ENCODE measurements at places on chromosomes 2 and 18. TPM values are rescaled to one million over a fixed set of nuclear protein-coding genes. Genes with fewer than 3 reads are reported as not detected.
A peak's percentile ranks its signal among the peaks of the same experiment; 100 is the strongest.

The CDK5R2 gene
- total RNA-seq, result 0.54 TPM

The DNAH6 gene
- total RNA-seq, result 4.2 TPM

The KCNS3 gene
- total RNA-seq, result 14.0 TPM

The NAT8 gene
- total RNA-seq, result not detected

The STRN gene
- total RNA-seq, result 25.6 TPM

The ATP8B1 gene
- 115 TPM for total RNA-seq

The RBFA gene
- total RNA-seq, result 20.8 TPM

The TSN gene
- 31.5 TPM for total RNA-seq

DNA sequence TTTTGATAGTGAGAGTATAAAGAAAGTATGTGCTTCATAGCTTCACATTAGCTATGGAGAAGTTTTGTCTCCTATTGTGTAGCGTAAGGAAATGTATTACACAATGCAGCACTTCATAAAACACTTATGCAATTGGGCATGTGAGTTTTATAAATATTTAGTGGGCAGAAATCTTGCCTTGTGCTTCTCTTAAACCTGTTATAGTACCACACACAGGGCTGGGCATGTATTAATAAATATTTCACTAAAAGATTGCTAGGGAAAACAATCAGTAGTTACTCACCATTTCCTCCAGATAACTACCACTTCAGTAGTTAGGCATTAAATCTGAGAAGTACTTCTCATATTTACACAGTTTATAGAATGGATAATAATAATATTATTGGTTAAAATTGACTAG, 1080.8 kb upstream of the PIK3C3 start:
- no peak for DNase-seq

- no peak for DNase-seq
Measured at GRCh38 chr2:166468124-166469024, 25.7 kb downstream of the SCN7A start.

DNA sequence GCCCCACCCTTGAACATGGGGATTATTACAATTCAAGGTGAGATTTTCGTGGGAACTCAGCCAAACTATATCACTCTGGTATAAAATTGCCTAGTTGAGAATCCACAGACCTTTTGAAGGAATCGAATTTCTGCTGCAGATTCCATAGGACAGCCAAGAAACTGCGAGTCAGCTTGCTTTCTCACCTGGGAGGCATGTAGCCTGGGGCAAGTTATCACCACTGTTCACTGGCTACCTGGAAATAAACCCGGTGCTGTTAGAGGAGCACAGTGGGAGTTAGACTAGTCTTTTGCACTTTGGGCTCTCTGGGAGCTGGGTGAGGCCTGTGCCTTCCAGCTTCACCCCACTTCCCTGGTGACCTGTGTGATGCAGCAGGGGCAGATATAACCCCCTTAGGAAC, 1043.5 kb downstream of the TDRD15 start:
- no peak for DNase-seq

- no peak for DNase-seq
Measured at GRCh38 chr18:32469691-32470459, 807 bp downstream of the GAREM1 start.

GRCh38 chr2:29165362-29166241, 50.4 kb downstream of the CLIP4 start:
- DNase-seq, result no peak

GRCh38 chr2:200810252-200810997, 1.3 kb upstream of the BZW1 start:
- no peak for DNase-seq

- DNase-seq, result no peak
Measured at GRCh38 chr2:3465844-3466481, 53.4 kb downstream of the ADI1 start.

DNA sequence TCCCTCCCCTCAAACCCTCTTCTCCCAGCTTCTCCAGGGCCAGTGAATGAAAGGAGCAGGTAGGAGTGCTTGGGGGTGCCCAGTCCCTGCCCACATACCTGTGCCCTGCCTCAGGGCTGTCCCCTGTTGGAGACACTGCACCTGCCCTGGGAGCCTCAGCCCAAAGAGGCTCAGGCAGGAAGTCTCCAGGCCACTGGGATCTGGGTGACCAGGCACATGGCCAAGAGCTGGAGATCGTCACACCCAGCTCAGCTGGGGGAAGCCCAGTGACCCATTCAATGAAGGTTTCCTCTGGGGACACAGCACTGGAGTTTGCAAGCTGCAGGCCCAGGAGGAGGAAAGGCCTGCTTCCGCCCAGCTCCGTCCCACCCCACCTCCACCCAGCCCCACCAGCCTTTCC, 156.4 kb downstream of the ZFP36L2 start:
- peak; percentile 51 for DNase-seq

- no peak for DNase-seq
Measured at GRCh38 chr2:156890529-156891148, 366.9 kb upstream of the GALNT5 start.

GRCh38 chr18:56389190-56389589, 249.2 kb downstream of the TXNL1 start:
- DNase-seq, result no peak

- no peak for DNase-seq
Measured at GRCh38 chr18:7492385-7492784, 74.7 kb upstream of the PTPRM start.

DNA sequence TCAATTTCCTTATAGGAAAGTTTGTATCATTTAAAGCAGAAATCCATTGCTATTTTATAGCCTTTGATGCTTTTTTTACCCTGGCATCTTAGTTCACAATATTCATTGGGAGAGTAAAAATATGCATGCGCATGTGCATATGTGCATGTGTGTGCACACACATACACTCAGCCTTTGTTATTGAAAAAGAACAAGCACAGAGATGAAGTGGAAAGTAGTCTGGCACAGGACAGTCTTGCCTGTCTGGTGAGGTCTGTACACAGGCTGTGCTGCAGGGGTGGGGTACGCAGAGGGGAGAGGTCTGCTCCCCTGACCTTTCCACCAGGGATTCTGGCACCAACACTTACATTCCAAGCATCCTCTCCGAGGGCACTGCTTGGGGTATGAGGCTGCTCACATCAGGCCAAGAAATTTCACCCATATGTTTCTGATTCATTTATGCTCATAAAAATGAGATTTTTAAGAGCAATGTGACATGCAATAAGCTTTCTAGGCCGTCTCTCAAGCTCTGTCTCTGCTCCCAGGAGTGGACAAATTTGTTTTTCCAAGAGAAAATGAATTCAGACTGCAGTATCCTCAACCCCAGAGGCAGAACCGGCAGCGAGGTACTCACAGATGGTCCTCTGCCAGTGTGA, 237.2 kb downstream of the INSIG2 start:
- no peak for DNase-seq

GRCh38 chr18:35324926-35325655, 19.1 kb downstream of the ZNF24 start:
- DNase-seq, result no peak

DNA sequence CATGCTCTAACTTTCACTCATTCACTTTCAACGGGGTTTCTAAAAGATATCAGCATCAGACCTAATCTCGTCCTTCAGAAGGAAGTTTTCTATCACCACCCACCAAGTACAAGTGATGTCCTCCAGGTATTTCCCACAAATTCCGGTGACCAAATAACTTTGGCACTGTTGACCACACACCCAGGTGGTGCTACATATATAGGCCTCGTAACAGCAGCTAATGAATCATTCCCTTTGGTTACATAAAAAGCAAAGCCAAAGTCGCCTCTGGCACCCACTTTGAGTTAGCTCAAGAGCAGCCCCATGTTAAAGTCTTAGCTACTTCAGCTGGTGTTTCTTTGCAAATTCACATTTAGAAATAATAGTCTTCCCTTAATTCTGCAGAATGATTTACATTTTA, 138.2 kb upstream of the OSR1 start:
- DNase-seq, result no peak

DNA sequence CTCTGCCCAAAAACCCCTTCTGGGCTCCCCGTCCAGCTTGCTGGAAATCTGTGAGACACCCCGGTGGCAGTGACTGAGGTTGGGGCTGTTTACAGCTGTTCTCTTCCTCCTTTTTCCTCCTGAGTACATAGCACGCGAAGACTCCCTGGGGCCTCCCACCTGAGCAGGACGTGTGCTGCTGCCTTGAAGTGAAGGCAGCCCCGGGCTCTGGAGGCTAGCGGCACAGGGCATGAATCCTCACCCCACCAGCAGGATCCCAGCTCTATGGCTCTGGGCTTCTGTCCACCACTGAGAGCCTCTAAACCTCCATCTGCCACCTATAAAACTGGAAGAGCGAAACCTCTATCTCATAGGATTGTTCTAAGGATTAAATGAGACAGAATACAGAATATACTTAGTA, 182.5 kb downstream of the TMEM163 start:
- DNase-seq, result no peak

DNA sequence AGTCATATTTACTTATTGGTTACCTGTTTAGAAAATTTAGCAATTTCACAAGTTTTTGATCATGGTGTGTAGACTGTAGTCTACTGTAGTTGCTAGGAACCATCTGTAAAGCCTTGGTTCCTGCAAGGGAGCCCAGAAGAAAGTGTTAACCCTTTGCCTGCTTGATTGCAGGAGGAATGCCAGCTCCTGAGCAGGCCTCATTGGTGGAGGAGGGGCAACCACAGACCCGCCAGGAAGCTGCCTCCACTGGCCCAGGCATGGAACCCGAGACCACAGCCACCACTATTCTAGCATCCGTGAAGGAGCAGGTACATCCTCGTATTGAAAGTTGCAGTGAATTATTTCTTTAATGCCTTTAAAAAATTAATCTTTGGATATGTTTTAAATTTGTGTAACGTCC, 76.3 kb downstream of the PKP4 start:
- DNase-seq, result no peak

DNA sequence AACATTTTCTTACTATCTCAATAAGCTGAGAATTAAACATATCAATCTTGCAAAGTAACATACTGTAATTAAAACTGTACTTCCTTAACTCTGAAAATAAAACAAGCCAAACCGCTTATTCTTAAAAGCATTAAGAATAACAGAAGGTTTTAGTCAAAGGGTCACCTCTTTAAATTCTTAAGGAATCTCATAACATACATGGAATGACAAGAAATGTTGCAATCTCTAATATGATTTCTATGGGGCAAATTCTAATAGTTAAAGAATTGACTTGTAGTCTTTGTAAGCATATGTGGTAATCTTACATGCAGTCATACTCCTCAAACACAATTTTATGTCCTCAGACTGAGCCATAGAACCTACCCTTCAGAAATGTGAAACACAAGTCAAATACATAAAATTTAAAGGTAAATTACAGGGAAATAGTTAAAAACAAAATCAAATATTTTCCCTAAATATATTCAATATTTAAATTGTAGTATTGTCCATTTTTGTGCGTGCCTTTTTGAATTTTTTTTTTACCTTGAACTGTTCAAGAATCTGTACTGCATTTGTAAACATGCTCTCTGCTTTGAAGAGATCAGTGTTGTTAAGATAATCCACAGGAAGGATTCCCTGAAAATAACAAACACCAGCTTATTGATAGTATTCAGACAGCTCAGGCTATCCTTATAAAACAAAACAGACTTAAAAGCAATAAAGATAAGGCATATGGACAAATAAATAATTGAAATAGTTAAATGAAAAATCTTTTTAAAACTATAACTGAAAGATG, 48.2 kb downstream of the PIGN start:
- DNase-seq, result no peak

DNA sequence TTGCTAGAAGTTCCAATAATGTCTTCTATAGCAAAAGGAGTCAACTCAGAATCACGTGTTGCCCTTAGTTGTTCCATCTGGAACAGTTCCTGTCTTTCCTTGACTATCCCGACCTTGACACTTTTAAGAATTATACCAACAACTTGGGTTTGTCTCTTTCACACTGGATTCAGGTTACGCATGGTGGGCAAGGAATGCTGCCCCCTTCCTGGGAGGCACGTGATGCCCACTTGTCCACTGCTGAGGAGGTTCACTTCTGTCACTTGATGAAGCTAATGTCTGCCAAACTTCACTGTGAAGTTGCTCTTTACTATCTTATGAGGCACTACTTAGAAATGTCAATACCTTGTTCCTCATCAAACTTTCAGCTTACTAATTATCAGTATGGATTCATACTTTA, 5.3 kb downstream of the COX5B start:
- DNase-seq, result no peak

DNA sequence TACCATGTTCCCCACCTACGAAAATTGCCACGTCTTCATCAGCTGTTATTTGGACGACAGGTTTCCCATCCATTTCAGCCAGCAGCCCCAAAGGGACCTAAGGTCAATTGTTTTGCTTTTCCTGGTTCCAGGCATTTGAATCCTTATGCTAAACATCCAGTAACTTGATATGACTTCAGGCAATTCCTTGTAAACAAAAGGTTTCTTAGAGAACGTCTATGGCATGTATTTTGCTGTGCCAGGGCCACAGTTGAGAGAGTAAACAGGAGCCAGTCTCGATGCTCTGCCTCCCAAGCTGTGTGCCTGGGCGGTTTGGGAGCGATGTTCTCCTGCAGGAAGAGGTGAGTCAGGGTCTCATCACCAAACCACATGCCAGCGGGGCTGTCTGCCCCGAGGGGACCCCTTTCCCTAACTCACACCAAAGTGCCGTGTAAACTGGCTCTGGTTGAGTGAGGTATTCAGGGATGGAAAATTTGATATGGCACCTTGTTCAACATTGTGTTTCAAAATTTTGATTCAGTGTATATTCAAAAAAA, 12.9 kb upstream of the MC5R start:
- DNase-seq, result no peak

GRCh38 chr2:236830926-236831325, 254.8 kb upstream of the COPS8 start:
- no peak for DNase-seq

DNA sequence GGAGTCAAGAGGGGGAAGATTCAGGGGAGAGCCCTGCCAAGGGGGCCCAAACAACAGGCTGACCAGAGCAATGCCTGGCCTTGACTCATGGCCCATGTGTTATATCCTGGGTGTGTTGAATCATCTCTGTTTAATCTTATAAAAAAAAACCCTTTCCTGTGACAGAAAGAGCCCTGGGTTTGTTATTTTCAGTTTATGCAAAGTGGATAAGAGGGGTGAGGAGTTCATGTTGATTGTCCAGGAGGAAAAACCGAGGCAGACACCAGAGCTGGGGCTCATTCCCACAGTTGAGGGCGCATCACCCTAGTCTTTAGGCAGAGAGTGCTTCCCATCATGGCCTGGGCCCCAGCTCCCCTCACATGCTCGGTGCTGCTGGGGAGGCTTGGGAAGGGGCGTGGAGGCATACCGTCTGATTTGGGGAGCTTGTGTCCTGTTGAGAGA, 30.9 kb upstream of the IL37 start:
- DNase-seq, result no peak

DNA sequence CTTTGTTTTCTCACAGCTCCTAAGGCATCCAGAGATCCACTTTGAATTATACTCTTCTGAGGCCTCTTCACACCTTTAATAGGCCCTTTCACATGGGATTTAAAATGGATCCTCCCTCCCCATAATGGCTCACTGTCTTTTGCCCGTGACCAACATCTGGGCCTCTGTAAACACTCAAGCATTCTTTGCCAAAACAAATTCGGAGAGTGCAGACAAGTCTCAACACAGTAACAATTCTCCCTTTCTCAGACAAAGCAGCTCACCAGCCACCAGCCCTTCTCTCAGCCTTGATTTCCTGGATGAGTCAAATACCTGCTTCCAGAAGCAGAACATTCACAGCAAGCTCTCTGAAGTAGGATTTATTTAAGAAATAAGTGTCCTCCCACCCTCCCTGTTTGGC, 14.0 kb upstream of the IMP4 start:
- DNase-seq, result no peak

GRCh38 chr18:50126471-50126870, 68.5 kb downstream of the MYO5B start:
- no peak for DNase-seq
